NCI-H187 treated with DMSO at 0.1 percent for 48 hours (cell line): ENCODE measurements at places on chromosomes 11 and 22.

- DNase-seq = no peak
Observed at GRCh38 chr11:44149651-44150050, 54.2 kb downstream of the EXT2 start.

DNA sequence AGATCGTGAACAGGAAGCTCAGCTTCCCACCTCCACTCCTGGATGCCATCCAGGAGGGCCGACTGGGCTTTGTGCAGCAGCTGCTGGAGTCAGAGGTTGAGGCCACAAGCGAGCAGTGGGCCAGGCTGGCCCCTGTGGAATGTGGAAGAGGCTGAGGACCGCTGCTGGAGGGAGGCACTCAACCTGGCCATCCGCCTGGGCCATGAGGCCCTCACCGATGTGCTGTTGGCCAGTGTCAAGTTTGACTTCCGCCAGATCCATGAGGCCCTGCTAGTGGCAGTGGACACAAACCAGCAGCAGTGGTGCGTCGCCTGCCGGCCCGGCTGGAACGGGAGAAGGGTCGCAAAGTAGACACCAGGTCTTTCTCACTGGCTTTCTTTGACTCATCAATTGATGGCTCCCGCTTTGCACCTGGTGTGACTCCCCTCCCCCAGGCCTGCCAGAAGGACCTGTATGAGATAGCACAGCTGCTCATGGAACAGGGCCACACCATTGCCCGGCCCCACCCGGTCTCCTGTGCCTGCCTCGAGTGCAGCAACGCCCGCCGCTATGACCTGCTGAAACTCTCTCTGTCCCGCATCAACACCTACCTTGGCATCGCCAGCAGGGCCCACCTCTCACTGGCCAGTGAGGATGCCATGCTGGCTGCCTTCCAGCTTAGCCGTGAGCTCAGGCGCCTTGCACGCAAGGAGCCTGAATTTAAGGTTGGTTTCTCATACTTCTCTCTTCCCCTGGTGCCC is 24.9 kb downstream of the ART5 start:
- no peak for DNase-seq

GRCh38 chr11:78806214-78807004 is 231.7 kb upstream of the NARS2 start:
- no peak for DNase-seq

DNA sequence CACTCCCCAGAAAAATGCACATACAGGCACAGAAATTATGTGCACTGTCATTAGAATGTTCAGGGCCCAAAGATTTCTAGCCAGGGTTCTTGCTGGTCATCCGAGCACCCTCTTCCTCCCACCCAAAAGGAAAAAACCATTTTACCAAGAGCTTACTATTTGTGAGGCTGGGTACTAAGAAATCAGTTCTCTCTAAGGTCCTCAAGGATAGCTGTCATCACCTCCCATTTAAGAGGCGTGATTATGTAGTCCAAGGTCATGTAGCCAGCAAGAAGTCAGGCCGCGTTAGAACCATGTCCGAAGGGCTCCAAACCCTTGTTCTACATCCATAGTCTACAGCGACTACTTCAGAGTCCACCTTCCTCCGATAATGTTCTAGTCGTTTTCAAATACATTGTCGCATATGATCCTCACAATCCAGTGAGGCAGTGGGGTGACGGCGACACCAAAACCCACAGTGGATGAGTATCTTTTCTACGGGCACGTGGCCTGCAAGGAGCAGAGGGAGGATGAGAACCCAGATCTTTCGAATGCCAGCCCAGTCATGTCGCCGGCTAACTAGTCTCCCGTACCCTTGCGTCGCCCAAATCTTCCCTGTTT is 634 bp downstream of the TIMM8B start:
- no peak for DNase-seq

DNA sequence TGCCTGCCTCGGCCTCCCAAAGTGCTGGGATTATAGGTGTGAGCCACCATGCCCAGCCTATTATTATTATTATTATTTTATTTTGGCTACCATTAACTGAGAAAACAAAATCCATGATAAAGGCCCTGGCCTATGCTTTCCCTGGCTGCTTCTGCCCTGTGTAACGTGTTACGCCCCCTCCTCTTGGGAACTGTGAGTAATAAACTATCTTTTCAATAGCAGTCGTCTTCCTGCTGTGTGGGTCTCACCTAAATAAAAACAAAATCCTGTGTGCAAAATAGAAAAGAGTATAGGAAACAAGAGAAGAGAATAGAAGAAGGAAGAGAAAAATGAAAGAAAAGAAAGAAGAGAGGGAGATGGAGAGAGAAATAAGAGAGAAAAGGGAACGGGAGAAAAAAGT is 237.0 kb downstream of the MIAT start:
- no peak for DNase-seq

GRCh38 chr11:121460941-121461514 is 8.3 kb upstream of the SORL1-AS1 start:
- no peak for DNase-seq

DNA sequence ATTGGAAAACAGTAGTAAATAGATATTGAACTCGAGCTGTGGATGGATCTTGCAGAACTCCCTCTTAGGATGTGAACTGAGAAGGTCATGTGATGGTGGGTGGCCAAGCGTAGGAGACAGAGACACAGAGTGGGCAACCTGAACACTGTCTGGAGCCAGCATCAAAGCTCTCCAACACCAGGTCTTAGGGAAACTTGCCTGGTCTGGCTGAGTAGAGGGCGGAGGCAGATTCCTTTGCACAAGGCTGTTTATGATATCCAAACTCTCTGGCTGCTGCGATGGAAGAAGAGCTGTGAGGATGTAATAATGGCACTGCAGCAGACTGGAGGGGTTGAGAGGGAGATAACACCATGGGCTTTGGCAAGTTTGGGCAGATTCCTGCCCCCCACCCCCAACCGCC is 10.1 kb downstream of the NAV2 start:
- DNase-seq = no peak

DNA sequence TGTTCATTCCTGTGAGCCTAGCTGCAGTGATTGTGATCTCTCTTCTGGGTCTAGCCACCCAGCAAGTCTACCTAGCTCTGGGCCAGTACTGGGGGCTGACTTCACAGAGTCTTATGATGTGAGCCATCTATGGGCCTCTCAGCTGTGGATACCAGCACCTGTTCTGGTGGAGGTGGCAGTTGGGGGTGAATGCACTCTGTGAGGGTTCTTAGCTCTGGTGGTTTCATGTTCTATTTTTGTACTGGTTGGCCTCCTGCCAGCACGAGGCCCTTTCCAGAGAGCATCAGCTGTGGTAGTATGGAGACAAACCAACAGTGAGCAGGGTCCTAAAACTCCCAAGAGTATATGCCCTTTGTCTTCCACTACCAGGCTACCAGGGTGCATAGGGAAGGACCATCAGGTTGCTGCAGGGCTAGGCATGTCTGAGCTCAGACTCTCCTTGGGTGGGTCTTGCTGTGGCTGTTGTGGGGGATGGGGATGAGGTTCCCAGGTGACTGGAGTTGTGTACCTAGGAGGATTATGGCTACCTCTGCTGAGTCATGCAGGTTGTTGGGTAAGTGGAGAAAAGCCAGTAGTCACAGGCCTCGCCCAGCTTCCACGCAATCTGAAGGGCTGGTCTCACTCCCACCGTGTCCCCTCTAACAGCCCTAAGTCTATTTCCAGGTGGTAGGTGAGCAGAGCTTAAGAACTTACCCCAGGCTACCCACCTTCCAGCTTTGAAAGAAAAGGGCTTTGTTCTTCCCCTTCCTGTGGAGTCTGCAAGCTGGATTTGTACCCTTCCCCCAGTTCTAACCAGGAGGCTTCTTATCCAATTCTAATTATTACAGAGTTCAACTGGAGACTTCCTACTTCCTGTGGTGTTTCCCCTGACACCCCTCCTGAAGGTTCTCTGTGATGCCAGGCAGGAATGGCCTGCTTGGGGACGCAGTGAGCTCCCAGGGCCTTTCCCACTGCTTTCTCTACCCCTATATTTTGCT is 250.7 kb downstream of the LUZP2 start:
- DNase-seq = no peak

GRCh38 chr11:61120706-61121191 is 18.5 kb downstream of the CD5 start:
- no peak for DNase-seq

GRCh38 chr22:43991316-43992020 is 32.6 kb upstream of the PARVB start:
- DNase-seq = no peak
